ENCODE measurements at places on chromosomes 4 and X.

- no peak for DNase-seq
Measured at GRCh38 chrX:112967903-112968302, 127.3 kb upstream of the AMOT start.

DNA sequence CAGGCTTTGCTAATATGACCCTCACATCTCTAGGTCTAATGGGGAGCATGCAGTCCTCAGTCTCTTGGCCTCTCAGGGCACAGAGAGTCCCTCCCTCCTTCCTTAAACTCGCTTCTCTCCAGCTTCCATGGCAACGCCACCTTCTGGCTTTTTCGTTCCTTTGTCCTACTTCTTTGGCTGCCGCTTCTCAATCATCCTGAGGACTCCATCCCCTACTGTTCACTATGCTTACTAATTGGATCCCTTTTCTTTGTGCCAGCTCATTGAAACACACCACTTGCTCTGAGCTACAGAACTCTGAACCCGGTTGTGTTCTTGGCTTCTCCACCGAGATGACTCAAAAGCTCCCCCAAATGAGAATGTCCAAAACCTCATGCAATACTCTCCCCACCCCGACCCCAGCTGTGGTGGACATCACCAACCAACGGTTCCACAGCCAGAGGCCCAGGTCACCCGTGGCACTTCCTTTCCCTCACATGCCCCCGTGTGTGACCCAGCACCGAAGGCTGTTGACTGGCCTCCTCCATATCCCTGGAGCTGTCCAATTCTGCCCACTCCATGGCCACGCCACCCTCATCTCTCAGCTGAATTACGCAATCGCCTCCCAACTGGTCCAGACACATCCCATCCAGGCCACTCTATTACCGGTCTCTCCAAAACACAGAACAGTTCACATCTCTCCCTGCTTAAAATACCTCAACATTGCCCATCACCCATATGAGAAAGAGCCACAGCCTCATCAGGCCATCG lies 34.7 kb downstream of the CRMP1 start:
- no peak for DNase-seq

- no peak for DNase-seq
Measured at GRCh38 chr4:85736571-85736970, 261.6 kb downstream of the ARHGAP24 start.

DNA sequence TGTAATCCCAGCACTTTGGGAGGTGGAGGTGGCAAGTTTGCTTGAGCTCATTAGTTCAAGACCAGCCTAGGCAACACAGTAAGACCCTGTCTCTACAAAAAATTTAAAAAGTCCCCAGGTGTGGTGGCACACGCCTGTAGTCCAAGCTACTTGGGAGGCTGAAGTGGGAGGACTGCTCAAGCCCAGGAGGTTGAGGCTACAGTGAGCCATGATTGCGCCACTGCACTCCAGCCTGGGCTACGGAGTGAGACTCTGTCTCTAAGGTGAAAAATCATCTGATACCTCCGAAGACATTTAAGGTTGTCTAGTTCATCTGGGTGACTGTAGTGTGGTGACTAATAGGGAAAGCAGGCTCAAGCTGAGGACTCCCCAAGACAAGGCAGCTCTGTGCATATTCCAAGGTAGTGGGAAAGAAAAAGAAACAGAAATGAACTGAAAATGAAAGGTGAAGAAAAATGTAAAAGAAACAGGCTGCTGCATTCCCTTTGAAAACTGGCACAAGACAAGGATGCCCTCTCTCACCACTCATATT lies 23.3 kb downstream of the FRYL start:
- no peak for DNase-seq

DNA sequence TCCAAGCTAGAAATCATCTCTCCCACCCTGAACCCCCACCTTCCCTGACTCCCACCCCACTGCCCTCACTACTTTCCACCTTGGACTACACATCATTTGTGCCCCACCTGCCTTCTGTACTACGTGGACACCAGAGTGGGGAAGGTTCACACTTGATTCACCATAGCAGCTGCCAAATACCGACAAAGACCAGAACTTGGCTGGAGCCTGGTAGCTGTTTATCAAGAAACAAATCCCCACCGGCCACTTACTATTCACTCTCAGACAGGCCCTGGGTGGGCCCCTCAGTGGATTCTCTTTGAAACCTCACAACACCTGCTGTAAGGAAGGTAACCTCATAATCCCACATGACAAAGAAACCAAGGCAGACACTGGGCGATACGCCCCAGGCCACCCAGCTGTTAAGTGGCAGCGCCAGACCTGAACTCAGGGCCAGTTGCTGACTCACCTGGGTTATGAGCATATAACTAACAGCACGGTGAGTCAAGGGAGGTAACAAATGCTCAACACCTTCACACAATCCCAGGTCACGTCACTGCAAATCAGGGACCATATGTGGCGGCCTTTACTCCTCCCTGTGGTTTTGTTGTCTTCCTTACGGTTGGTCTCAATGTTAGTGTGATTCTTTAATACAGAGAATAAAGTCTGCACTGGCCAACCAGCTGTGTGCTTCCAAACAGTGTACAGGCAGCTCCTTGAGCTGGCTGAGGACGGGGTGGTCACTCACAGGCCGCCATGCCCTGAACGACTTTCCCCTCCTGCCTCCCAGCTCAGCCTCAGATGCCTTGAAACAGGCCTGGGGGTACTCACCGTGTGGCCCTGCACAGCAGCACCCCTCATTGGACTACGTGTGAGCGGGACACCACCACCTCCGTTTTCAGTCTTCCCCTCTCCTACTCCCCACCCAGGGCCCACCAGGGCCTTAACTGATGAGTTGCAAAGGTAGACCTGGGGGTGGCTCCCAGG lies 7.5 kb downstream of the WDR1 start:
- DNase-seq = no peak

- DNase-seq = no peak
Measured at GRCh38 chrX:19882066-19882775, 5.2 kb downstream of the SH3KBP1 start.

DNA sequence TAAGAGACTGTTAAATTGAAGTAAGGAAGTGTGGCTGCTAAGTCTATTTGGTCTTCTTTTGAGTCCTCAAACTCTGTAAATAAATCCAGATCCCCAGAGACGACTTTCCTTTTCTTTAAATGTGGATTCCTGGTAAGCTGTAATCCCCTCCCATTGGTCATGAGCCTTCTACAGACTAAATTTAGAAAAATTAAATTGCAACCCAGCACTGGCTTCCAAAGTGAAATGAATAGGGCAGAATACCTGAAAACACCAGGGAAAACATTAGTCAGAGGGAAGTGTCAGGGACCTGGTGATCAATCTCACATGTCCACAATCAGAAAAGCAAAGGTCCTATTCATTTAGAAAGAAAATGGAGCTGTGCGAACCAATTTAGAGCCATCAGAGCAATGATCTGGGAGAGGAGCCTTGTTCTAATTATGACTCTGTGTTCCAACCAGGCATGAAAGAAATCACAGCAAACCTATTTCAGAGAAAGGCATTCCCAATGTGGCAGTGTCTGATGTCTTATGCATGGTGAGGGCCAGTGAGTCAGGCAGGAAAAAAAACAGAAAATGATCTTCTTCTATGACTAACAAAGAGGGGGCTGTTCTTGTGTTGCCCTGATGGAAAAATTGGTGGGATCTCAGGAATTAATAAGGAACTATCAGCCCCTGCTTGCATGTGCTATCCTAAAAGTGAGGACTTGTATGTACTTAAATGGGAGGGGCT lies 19.8 kb upstream of the CCDC149 start:
- DNase-seq = no peak

DNA sequence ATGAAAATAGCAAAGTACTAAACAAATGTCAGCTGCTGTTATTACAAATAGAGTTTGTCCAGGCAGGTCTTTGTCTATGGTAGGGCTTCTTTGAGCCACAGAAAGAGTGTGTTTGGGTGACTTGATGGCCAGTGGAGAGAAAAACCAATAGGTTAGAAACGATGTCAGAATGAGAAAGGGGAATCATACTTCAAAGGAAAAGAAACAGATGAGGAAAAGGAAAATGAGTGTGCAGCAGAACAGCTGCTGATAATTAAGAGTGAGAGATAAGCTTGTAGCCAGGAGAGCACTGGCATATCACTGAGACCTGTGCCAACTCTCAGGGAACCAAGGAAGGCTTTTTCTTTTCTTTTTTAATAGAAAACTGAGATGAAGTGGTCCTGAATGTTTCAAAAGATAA lies 257.2 kb downstream of the ARHGAP24 start:
- no peak for DNase-seq

DNA sequence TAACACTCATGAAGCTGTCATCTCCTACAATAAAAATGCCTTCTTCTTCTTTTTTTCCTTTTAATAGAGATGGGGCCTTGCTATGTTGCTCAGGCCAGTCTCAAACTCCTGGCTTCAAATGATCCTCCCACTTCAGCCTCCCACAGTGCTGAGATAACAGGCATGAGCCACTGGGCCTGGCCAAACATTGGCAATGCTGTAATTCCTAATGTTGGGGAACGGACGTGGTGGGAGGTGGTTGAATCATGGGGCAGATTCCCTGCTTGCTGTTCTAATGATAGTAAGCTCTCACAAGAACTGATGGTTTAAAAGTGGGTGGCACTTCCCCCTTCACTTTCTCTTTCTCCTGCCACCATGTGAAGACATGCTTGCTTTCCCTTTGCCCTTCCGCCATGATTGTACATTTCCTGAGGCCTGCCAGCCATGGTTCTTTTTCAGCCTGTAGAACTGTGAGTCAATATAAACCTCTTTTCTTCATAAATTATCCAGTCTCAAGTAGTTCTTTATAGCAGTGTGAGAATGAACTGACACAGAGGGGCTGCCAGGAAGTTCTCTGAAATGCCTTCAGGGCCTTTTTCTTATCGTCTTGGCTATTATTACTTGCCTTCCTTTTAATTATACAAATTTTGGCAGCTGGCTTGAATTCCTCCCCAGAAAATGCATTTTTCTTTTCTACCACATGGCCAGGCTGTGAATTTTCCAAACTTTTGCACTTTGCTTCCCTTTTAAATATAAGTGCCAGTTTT lies 93.0 kb downstream of the CENPC start:
- DNase-seq = no peak

DNA sequence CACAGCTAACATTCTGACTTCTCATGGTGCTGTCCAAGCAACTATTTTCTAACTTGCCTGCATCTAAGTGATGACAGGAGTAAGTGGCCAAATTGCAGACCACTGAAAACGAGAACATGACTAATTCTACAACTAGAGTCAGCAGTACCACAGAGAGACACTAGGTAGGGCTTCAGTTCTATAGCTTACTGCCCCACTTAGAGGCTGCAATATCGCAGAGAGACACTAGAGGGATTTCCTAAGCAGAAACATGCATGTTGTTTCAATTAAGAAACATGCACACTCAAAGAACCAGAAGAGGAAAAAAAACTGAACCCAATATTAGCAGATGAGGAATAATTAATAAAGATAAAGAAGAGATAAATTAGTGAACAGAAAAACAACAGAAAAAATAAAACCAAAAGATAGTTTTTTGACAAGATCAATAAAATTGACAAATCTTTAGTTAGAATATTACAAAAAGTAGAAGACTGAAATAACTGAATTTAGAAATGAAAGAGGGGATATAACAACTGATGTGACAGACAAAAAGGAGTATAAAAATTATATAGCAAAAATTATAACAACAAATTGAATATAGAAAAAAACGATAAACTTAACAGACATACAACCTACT lies 100.8 kb downstream of the SPIN4 start:
- no peak for DNase-seq

DNA sequence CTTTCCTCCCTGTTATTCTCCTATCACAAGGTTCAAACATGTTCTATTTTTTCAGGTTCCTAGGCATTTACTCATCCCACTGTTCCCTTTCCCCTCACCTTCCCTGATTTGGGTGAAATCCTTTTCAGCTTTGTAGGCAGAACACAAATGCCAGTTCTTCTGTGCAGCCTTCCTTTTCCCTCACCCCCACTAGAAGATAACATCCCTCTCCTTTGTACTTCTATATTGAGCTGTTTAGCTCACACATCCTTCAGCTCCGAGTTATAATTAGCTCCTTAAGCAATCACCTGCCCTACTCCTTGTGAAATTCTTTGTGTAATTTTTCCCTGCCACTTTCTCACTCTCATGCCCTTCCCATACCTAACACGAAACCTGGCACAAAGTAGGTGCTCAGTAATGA lies 240.9 kb downstream of the AR start:
- DNase-seq = no peak

DNA sequence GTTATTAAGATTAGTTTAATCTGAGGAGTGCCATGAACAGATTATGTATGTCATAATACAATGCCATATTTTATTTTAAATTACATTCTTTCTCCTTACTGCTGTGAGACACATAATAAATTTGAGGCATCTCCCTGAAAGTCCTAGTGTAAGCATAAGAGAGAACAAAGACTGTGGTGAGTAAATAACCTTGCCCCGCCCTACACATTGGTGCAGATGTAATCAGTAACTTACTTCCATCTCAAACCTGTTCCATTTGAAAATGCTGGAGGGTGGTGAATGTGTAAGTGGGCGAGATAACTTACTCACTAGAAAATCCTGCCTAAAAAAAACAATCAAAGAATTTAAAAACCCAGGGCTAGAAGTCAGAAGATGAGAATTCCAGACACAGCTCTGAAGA lies 338.1 kb upstream of the SLIT2 start:
- no peak for DNase-seq

DNA sequence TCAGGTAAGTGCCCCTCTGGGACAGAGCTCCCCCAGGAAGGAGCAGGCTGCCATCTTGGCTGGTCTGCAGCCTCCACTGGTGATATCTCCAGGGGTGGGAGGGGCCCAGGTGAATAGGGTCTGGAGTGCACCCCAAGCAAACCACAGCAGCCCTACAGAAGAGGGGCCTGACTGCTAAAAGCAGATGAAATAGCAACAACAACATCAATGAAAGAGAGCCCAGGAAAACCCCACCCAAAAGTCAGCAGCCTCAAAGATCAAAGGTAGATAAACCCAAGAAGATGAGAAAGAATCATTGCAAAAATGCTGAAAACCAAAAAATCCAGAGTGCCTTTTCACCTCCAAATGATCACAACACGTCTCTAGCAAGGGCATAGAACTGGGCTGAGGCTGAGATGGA lies 92.5 kb upstream of the PAGE3 start:
- DNase-seq = no peak

GRCh38 chr4:188372829-188373228 lies 233.6 kb downstream of the TRIML1 start:
- DNase-seq = no peak

DNA sequence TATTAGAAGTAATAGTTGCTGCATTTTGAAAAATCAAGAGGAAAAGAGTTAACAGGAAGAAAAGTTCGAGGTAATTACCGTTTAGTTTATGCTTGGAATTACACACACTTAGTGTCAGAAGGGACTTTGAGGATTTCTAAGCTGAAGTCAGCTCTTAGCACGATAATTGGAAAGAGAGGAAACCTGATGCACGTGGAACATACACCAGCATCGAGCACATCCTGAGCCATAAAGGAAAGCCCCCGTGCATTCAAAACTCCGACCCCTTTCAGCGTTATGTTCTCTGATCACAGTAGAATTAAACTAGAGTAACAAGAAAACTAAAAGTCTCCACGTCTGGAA lies 400 bp upstream of the PAQR3 start:
- DNase-seq = no peak

Measured in NCI-H1092 (cell line).